ENCODE measurements at places on chromosomes 5 and 9.

DNA sequence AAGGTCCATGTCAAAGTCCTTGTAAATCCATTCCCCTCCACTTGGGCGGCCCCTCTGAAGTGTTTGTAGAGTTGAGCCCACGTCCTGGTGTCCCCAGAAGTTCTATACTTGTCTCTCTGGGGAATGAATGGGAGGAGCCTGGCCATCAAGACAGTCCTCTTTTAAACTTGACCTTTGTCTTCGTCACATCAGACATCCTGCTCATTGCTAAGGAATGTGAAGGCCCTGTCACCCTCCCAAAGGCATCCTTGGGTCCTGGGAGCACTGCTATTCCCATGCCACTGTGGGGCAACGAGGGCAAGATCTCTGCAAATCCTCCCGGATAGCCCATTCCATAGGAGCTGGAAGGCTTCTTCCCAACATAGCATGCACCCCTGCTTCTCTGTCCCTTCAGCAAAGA, 235.5 kb downstream of the SLIT3 start:
- no peak for DNase-seq

DNA sequence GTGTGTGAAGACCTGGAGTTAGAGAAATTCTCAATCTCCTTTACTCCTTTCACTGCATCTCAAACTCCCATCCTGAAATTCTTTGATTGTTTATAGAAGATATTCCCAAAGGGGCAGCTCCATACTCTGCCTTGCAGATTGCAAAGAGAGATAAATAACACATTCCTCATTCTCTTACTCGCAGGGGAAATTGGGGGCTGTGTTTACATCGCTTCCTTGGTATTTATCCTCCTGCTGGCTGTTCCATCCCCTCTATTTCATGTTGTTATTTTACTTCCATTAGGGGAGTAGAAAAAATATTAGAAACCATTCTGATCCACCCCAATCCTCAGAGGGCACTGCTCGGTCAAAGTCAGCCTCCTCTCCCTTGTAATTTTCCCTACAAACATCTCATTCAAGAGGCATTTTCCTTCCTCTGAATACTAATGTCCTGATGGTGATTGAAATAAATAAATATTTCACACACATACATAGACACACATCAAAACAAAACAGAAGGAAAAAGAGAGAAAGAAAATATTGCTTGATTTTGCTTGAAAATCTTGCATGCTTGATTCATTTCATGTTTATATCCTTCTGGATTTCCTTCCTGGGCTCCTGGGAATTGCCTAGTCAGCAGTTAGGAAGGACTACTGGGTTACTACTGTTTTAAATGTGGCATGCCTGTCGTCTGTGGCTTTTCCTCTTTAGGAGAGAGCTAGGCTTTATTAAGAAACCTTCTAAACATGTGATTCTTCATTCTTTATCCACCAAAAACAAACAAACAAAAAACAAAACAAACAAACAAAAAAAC, 420.1 kb upstream of the PAPPA start:
- DNase-seq, result no peak

DNA sequence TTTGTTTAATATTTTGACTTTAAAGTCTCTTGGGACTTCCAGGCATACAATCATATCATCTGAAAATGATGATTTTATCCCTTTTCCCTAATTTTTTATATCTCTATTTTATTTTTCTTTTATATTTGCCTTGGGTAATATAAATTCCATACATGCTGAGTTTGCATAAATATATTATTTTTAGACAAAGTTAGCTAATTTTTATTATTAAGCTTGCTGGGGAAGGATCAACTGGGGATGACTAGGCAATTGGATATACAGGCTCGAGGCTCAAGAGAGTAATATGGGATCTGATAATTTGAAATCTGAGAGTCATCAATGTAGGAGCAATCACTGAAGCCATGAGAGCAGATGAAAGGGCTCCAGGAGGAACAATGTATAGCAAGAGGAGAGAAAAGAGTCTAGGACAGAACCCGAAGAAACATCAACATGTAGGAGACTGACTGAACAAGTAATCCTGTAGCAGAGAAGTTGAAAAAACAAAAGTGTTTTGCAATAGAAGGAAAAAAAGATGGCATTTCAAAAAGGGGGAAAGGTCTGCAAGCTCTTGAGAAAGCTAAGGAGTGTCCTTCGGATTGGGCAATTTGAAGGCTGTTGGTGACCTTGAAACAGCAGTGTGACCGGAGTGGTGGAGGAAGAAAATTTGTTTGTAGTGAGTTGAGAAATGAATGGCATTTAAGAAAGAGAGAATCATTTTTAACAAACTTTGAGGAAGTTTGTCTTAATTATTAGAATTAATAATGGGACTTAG, 17.0 kb upstream of the RHOBTB3 start:
- no peak for DNase-seq

GRCh38 chr9:36858805-36859375, 175.2 kb downstream of the PAX5 start:
- no peak for DNase-seq

DNA sequence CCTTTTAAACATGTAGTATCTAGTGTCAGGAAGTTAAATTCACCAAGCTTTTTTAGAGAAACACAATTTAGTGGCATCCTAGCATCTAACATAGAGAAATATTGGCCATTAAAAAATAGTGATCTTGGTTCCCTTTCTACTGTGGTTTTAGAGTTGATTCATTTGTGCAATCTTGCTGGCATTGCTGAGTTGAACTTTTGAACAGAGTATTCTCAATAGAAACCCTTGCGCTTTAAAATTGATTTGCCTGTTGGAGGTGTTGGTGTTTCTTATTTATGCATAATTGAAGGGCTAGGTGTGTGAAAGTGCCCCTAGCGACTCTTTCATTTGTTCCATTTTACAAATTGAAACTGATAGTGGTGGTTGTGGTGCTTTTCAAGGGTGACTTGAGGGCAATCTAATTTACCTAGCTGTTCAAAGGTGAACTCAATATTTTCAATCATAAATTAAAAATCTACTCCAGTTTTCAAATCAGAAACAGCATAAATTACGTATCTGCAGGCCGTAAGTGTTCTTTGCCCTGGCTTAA, 73.0 kb upstream of the MPDZ start:
- DNase-seq, result no peak

- no peak for DNase-seq
Observed at GRCh38 chr5:140546851-140547507, 483 bp upstream of the EIF4EBP3 start.

DNA sequence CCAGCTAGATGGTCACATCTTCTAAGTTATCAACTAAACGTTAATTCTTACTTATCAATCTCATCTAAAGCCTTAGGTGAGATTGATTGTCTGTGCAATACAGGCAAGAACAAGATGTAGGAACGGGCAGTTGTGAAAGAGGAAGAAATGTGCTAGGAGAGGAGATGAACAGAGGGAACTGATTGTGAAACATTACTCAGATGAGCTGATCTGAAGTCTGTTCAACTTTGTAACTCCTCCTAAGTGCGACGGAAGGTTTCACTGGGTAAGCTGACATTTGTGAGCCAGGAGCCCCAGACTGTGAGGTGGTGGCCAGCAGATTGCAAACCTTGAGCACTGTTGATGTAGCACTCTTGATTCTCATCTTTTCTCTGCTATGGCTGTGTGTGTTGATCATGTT, 204.1 kb downstream of the CD180 start:
- DNase-seq, result no peak

GRCh38 chr9:119453490-119453911, 84.3 kb upstream of the BRINP1 start:
- DNase-seq, result no peak

DNA sequence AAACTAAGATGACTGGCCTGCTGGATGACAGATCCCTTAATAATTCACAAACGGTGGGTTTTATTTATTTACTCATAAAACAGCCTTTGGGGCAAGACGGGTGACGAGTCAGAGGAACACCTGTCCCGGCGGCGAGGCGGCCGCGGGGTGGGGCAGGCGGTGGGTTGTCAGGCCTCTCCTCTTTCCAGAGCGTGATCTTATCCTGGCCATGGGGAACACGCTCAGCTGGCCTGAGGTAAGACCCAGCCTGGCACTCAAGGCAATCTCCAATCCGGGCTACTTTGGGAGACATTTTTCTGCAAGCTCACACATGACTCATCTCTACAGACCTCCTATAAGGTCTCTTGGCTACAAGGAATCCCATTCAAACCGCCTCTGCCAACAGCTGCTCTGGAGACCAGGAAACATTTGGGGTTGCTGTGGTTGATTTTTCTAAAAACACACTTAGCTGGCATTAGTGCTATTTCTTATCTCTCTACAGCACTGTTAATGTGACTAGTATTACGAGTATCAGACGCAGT, 6.3 kb downstream of the RAPGEF1 start:
- DNase-seq, result no peak

Data from HuH-7 (cell line).